ENCODE measurements at places on chromosomes 12 and 14. TPM values are rescaled to one million over a fixed set of nuclear protein-coding genes. Genes with fewer than 3 reads are reported as not detected.

CMA1 gene
- not detected for total RNA-seq

KLHL33 gene
- total RNA-seq = not detected

GLS2 gene
- 0.20 TPM for total RNA-seq

SRGAP1 gene
- 10.0 TPM for total RNA-seq

VRTN gene
- 0.03 TPM for total RNA-seq

DAO gene
- total RNA-seq = not detected

AQP5 gene
- total RNA-seq = not detected

CCDC177 gene
- 0.05 TPM for total RNA-seq

ANKRD33 gene
- total RNA-seq = not detected

MMP17 gene
- 11.0 TPM for total RNA-seq

TRAF3 gene
- 20.1 TPM for total RNA-seq

RNF41 gene
- 25.8 TPM for total RNA-seq

MIP gene
- not detected for total RNA-seq

TNFAIP2 gene
- total RNA-seq = 270 TPM

KRT78 gene
- 0.15 TPM for total RNA-seq
